Stimulated activated CD4-positive, alpha-beta T cell treated with anti-CD3 and anti-CD28 coated beads, Interleukin-15, amount 100 ng/mL, for 24 hours (primary cell): ENCODE measurements at places on chromosomes 12 and 14.

DNA sequence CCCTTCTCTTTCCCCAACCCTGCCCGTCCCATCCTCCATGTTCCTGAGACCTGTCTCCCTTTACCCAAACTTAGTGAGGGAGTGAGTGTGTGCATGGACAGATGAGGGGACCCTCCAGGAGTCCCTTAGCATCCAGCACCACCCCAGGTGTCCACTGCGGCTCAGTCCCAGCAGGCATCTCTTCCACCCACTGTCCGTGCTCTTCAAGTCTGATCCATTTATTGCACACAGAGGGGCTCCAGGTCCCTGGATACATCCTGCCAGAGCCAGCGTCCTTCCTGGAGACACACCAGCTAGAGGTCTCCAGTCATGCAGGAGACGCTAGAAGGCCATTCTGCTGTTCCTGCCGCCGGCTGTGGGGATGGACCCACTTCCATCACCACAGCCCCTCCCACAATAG is 239.2 kb downstream of the ADGRD1 start:
- no peak for DNase-seq

DNA sequence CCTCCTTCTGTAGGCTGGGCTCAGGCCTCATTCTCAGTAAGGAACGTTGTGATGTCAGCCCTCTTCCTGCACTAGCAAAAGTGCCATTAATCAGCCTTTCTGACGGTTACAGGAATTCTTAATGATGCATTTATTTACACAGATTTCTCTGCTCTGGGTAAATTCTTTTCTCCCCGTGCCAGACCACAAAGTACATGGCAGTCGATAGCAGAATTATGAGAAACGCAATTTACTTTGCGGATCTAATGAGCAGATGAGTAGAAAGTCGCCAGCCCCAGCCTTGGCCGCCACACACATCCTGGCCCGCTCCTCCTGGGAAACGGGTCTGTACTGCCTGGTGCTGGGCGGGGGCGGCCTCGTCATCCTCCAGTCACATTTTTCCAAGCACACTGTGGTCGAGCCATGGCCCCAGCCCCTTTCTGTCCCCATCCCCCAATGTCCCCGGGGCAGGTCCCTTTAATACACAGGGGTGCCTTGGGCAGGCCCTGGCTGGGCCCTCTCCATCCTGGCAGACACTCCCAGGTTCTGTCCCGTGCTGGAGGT is 25.9 kb downstream of the NOC4L start:
- DNase-seq = no peak

- no peak for DNase-seq
These were observed 444 bp downstream of the DRAM1 start for GRCh38 chr12:101877806-101878242.

DNA sequence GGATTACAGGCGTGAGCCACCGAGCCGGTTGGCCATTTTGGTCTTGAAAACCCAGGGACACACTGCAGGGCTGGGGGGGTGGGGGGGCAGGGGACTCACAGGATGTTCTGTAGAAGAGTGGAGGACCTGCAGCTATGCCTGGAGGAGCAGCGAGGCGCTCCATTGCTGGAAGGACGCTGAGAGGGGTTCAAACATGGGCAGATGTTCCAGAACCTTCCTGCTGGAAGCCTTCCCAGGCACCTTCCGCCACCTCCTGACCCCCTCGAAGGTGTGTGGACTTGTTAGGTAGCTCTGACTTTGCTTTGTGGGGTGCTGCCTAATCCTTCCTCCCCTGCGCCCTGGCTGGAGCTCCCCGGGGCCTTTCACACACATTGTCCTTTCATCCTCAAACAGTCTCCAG is 19.6 kb upstream of the PPP1R13B start:
- no peak for DNase-seq

DNA sequence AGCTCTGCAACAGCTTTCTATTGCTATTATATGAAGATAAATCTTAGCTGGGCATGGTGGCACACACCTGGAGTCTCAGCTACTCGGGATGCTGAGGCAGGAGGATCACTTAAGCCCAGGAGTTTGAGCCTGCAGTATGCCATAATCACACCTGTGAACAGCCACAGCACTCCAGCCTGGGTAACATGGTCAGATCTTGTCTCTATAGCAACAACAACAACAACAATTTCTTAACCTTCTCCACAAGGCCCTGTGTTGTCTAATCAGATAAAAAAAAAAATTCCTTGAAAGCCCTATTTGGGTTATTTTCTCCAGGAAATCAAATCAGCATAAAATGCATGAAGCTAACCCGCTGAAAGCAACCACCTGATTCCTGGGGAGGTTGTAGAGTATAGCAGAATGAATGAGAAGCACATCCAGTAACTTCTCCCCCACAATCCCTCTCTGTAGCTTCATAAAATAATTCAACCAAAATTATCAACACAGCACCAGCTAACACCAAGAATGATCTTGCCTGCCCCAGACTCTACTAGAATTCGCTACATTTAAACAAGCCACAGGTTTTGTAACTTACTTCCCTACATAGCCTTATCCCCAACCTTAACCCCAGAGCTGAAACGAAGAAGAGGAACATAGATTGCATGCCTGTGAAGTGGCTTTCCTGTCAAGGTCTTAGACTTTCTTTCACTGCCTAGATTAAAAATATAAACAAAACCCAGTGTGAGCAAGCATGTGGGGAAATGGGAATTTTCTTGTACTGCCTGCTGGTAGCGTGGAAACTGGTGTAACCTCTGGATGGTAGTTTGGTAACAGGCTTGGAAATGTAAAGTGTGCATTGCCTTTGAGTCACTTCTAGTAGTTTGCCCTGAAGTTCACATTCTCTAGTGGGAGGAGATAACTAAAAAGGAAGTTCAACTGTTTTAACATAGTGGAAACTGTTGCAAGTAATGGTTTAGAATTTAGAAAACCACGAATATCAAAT is 6.0 kb upstream of the STK38L start:
- DNase-seq = no peak

GRCh38 chr12:65561798-65562382 is 262.4 kb upstream of the HMGA2 start:
- no peak for DNase-seq

DNA sequence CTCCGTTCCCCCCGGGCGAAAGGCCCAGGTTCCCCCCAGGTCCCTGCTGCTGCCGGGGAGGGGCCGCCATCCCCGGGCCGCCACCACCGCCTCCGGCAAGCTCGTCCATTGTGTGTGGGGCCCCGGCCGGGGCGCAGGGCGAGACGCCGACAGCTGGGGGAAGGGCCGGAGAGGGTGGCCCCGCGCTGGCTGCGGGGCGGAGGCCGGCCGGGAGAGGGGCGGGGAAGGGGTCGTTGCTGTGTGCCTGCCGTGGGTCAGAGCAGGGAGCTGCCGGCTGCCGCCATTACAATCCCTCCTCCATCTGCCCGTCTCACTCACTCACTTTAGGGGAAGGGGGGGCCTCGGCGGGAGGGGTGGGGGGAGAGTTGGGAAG is at the start of gene STRN3:
Gene STRN3, minus strand, starts transcription at position 303 of the 373 bp plus-strand sequence. Its CDS starts 194 bp downstream, at position 109.
- DNase-seq = no peak

DNA sequence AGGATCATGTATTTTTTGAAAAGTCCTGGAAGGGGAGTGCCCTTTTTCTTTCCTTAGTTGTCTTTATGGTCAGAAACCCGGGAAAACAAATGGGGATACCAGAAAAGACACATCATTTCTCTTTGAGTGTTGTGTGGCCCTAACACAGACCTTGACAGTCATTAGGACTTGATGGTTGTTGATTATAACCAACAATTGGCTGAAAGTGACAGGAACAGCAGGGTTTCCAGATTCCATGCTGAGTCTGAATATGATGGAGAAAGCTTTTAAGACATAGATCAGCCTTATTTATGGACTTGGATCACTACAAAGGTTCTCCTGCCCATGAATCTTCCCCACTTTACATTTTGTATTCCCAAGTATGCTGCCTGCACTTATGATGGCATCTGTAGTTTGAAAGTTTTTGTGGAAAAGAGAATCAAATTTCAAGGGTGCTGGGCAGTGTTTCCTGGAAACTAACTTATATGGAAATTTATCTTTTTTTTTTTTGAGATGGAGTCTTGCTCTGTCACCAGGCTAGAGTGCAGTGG is 30.4 kb downstream of the POLR3B start:
- no peak for DNase-seq

- DNase-seq = no peak
These were observed 6.6 kb upstream of the SLC6A13 start for GRCh38 chr12:269191-269590.

DNA sequence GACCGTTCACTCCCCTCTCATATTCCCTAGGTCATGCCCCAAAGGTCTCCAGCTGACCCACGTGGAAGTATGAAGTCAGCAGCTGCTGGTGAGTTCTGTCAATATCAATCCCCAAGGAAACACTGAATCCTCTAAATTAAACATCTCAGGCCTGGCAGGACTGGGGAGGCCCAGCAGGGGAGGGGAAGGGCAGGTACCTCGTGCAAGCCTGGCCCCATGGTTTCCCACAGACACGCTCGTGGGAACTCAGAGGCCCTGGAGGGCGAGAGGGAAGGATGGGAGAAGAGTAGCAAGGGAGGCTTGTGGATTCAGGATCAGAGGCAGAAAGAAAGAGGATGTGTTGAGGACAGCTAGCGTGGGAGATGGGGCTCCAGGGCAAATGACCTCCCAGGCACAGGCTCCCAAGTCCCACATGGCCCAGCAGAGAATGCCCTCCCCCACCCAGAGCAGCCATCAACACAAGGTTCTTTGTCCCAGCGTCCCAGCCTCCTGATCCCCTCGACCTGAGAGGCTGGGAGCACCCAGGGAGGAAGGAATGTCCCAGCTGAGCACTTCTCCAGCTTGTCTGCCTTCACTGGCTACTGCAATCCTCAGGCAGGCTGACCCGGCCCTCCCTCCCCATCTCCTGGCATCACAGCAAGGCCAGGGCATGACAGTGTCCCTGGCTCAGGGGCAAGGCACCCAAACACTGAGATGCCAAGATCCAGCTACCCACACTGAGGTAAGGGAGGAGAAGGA is 20.1 kb upstream of the RPLP0 start:
- no peak for DNase-seq

GRCh38 chr14:105034315-105035039 is 13.6 kb upstream of the CDCA4 start:
- no peak for DNase-seq

DNA sequence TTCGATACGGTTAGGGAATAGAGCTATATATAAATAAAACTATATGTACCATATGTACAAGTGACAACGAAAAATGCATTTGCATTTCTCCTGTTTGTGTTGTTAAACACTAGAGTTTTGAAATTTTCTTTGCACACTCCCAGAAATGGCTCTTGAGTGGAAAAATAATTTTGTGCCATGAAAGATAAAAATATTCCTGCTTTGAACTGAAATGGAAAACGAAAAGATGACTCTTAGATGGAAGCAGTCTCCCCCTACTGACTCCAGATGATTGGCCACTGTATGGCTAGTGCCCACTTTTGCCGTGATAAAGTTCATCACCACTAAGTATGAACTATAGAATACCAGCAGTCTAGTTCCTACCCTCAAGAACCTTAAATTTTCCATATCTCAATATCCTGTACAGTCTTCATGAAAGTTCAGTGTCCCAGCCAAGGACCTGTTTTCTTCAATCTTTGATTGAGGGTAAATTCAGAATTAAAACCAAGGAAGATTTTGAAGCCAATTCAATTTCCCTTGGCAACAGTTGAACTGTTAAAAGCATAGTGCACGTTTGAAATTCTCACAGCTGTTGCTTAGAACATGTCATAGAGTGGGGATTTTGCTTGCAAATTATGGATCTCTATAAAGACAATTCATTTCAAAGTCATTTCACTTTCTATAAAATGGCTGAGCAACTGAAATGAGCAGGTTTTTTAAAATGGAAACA is 1.6 kb upstream of the PPP2R5E start:
- DNase-seq = no peak

GRCh38 chr12:52181746-52182145 is 10.1 kb downstream of the KRT80 start:
- no peak for DNase-seq

GRCh38 chr14:72776701-72777261 is 117.1 kb downstream of the DPF3 start:
- no peak for DNase-seq

- DNase-seq = no peak
These were observed 17.5 kb downstream of the AMN start for GRCh38 chr14:102939820-102940561.

GRCh38 chr12:117567644-117568216 is 206.3 kb upstream of the NOS1 start:
- DNase-seq = no peak

DNA sequence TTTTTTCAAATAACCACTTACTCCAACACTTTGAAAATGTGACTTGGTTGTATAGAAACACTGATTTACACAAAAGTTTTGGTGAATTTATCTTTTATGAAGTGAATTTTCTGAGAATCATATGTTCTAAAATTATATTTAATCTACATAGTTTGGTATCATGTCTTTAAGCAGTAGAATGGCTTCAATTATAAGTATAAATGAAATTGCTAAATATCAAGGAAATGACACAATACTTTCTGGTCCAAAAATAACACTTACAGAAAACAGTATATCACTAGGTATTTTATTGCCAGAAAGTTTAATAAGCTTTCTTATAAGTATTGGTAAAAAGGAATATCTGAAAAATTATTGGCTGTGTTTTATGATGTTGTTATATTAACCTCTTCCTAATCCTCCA is 90.9 kb downstream of the SRGAP1 start:
- DNase-seq = no peak

DNA sequence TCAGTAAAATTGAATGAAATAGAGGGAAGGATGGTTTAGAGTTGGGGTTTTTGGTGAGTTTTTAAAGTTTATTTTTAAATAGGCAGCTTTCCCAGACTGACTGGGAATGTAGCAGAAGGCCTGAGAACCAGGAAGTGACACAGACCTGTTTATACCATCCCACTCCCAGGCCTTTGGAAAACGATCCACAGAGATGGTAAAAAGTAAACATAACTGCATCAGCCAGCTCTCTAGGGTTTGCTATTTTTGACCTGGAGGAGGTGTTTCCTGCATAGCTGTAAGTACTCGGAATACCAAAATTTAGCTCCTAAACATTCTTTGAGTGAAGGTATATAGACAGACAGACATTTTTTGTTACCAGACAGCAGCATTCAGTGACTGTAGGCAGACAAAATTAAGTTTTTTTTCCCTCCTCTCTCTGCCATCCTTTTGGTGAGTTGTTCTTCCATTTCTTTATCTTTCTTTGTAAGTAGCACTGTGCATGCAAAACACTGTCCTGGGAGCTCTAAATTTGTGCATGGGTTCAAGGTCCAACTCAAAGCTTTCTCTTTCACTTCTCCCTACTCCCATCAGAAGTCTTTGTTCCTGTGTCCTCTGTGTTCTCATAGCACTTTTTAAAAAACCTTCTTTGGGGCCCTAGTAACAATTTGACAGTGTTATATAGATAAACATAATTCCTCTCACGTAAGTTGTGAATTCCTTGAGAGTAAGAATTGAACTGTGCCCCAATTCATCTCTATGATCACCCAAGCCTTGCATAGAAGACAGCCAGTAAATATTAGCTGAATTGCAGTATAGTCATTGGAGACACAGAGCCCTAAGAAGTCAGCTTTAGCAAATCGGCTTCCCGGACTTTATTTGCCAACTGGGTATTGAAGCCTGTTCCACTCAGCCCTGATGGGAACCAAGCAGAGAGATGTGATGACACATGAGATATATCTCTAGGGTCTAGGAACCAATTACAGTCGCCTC is 37.4 kb downstream of the SUSD6 start:
- no peak for DNase-seq

- DNase-seq = no peak
These were observed 384.5 kb upstream of the DCN start for GRCh38 chr12:91567100-91567485.

GRCh38 chr12:39780411-39780912 is 160.9 kb upstream of the ABCD2 start:
- no peak for DNase-seq

- no peak for DNase-seq
These were observed 1.2 kb downstream of the NUDT4 start for GRCh38 chr12:93378998-93379325.

- DNase-seq = peak; percentile 4
These were observed 29.4 kb downstream of the RPGRIP1 start for GRCh38 chr14:21309238-21309636.
